ENCODE measurements at places on chromosomes 5 and 9.

DNA sequence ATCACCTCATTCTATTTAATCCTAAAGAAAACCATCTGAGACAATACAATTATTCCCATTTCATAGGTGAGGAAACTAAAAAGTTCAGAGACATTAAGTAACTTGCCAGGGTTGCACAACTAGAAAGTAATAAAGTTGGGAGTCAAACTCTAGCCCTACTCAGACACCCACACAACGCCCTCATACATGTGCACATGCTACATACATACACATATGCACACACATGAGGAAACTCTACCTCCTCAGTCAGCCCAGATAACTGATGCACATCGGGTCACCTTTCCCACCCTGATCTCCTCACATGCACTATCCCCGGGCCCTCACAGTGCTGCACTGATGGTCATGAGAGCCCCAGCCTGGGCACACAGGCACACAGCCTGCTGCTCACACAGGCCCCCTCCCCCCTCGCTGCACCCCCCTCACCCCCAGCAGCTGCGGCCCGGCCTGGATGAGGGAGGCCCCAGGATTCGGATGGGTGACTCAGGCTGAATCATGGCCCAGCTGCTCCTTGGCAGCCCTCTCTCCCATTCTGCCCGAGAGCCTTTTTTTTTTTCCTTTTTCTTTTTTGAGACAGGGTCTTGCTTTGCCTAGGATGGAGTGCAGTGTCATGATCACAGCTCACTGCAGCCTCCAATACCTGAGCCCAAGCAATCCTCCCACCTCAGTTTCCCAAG, 5.0 kb upstream of the GPRIN1 start:
- DNase-seq: no peak

DNA sequence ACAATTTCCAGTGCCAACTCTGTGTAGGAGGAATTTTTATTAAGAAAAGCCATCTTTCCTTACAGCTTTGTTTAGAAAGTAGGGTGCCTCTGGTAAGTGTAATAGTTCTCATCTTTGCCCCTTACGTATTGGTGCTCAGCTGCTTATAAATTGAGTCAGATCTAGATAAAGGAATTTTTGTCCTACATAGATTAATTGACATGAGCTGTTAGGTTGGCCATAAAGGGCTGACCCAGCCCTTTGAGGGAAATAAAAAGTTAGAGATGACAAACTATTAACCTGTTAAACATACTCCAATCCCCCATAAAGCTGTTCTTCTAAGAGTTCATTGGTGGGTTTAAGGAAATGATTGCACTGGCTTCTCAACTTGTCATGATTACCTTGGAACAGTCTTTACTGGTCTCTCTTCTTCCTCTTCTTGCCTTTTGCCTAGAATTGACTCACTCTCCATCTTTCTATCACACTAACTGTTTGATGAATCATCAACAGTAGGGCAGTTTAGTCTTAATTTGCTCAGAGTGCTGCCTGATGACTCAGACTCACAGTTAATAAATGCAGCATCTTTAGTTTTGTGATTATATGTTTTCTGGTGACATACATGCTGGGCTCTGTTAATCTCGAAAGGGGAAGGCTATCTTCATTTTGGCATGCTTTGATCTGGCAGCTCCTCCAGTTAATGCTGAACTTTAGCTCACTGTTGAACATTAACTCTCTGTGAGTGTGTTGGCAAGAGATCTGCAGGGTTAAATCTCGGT, 51.7 kb downstream of the ARHGAP26 start:
- DNase-seq: peak; percentile 94

- DNase-seq: no peak
These were observed 1829.9 kb downstream of the EFNA5 start for GRCh38 chr5:105840800-105841199.

DNA sequence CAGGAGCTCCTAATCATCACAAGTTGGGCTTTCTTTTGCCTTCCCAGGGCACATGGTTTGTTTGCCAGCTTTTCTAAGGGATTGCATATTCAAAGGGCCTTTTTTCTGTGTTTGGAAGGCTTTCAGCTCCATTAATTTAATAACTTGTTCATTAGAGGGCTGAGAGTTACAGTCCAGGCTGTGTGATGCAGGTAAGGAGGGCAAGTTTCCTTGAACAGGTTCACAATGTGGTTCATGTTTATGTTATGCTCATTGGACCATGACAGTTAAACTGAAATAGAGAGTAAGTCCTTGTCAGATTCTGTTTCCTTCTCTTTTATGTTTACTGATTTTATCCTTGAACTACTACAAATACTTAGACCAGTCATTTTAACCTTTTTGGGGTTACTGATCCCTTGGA, 174.4 kb downstream of the MARCHF11 start:
- no peak for DNase-seq

GRCh38 chr5:150510460-150511263, 2.7 kb downstream of the NDST1 start:
- no peak for DNase-seq

GRCh38 chr9:118640836-118641560, 728.2 kb downstream of the BRINP1 start:
- no peak for DNase-seq

GRCh38 chr5:110115503-110115902, 425.8 kb downstream of the MAN2A1 start:
- DNase-seq: no peak

DNA sequence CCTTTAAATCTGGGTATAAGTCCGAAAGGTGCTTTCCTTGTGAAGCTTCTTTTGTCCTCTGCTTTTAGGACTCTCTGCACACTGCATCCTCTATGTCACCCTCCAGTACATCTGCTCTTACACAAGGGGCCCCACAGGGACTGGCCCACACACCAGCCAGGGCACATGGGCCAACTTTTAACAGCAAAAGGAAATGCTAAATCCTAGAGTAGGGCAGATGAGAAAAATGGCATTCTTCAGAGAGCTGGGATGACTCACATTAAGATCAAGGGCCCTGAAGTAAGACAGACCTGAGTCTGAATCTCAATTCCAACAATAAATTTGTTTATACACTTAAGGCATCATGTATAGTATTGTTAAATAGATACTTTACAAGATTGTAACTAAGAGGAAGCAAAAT, 40.3 kb upstream of the CDKN2B start:
- no peak for DNase-seq

- DNase-seq: no peak
These were observed 25.5 kb downstream of the ASS1 start for GRCh38 chr9:130470269-130470668.

DNA sequence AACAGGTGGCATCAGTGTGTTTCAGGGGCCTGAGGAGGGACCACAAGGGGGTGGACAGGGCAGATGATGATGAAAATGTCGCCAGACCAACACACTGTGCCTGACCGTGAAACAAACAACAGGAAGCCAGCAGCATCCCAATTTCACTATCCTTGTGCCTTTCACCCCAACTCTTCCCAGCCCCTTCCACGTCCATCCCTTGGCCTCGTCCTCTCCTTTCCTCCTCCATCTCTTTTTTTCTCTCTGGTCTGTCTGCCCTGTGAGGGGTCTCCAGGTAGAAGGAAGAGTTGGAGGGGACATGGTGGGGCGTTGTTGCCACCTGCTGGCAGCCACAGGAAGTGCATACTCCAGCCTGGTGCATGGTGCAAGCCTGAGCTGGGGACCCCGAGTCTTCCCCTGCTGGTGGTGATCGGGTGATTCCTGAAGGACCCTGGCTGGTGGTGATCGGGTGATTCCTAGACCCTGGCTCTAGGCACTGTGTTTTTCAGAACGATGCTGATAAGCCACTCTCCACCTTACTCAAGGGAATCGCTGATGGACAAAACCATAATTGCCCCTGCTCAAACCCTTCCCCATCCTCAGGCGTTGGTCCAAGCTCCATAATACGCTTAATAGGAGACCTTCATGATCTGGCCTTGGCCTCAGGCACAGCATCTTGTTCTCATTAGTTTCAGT, 21.7 kb upstream of the NSD1 start:
- peak; percentile 30 for DNase-seq

DNA sequence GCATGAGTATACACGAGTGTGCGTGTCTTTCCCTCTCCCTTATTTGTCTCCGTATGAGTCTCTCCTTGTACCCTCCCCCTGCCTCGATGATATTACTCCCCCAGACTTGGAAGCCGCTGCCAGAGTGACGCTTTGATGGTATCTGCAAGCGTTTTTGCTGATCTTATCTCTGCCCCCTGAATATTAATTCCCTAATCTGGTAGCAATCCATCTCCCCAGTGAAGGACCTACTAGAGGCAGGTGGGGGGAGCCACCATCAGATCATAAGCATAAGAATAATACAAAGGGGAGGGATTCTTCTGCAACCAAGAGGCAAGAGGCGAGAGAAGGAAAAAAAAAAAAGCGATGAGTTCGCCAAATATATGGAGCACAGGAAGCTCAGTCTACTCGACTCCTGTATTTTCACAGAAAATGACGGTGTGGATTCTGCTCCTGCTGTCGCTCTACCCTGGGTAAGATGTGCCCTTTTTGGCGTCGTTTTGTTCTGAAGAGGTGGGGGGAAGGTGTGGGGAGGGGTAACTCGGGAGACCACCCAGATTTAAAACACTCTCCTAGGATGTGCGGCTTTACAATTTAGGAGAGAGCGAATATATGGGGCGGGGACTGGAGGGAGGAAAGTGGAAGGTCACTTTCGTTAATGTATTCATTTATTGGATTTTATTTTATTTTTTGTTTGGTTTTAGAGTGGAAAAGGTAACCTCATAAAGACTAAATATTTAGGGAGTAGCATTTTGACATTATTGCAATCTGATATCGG, at the start of gene GABRG2:
Gene GABRG2, plus strand, starts transcription at position 119 of the 757 bp plus-strand sequence. Its CDS starts 227 bp downstream, at position 346.
- no peak for DNase-seq

- DNase-seq: no peak
These were observed 239.7 kb downstream of the GADD45G start for GRCh38 chr9:89844535-89844934.

DNA sequence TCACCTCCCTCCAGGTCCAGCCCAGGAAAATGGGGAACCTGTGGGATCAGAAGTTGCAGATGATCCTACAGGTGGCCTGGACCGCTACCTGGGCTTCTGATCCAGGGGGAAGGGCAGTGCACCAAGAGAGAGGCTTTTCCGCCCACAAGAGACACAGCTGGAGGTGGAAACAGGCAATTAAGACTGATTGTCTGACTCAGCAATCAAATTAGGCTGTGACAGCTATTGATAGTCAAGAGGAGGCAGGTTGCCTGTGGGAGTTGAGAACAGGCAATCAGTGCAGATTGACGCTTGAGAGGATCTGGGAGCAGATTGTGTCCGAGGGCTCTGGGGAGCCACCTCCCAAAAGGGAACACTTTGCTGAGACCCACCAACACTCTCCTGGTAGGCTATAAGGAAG, 71.1 kb upstream of the SLC44A1 start:
- no peak for DNase-seq

GRCh38 chr5:74251141-74252035, 389.1 kb downstream of the ENC1 start:
- peak; percentile 80 for DNase-seq

DNA sequence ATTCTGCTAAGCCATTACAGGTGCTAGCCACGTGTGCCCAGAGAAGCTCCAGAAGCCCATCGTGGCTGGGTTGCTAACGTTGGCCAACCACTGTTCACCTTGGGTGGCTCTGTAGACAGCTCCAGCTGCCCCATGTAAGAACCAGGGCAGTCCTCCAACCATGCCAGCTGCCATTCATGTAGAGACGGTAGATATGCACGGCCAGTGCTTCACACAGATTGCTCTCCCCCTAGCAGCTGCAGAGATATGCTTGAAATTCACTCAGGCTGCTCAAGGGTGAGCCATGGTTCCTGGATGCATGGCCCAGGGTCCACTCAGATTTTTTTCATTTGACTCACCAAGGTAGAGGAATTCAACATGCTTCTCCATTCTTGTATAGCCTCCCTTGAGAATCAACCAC, 31.0 kb downstream of the GADD45G start:
- no peak for DNase-seq

DNA sequence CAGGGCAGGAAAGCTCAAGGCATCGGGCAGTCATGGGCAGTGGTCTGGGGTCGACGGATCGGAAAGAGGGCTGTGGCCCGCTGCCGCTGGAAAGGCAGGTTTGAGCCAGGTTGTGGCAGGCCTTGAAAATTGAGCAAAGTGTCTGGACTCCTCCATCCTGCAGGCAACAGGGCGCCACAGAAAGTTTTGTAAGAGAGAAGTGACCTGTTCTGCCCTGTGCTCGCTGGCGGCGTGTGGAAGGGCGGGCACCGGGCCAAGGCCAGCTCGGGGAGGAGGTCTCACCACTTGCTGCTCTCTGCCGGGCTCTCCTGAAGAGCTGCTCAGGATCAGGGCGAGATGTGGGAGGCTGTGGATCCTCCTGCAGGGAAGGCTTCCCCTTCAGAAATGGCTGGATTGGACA, 41.4 kb upstream of the FAT2 start:
- no peak for DNase-seq

DNA sequence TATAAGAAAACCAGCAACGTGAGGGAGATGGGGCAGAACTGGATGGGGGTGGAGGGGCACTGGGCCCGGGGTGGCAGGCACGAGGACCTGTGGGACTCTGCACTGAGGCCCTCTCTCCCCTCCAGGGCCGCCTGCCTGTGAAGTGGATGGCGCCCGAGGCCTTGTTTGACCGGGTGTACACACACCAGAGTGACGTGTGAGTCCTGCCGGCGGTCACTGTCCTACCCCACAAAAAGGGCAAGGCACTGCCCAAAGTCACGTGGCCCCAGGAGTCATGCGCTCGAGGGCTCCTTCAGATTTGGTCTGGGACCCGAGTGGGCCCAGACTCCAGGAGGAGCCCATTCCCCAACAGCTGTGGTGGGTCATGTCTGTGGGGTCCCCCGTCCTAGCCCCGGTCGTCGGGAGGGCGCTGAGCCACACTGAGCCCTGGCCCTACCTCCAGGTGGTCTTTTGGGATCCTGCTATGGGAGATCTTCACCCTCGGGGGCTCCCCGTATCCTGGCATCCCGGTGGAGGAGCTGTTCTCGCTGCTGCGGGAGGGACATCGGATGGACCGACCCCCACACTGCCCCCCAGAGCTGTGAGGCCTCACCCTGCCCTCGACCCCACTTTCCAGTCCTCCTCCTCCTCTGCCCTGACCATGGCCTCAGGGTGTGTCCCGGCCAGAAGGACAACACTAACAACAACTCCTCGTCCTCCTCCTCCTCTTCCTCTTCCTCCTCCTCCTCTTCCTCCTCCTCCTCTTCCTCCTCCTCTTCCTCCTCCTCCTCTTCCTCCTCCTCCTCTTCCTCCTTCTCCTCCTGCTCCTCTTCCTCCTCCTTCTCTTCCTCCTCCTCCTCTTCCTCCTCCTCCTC, 9.7 kb downstream of the FGFR4 start:
- no peak for DNase-seq

DNA sequence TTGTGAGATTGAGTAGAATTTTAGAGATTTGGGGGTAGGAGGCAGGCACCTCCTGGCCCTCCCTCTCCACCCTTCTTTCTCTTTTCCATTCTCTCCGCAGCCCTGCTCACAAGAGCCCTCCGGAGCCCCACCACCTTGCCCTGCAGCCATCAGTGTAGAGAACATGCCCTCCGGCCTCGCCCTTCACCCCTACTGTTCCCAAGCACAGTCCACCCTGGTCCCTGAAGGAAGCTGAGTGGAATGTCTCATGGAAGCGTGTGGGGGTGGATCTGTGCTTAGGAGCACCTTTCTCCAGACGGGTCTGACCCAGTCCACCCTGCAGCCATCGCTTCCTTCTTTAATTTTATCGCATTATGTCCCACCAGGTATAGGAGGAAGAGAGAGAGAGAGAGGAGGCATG, 267.1 kb downstream of the NSG2 start:
- no peak for DNase-seq

GRCh38 chr9:15942831-15943424, 390.1 kb downstream of the CCDC171 start:
- DNase-seq: no peak

- no peak for DNase-seq
These were observed 642 bp upstream of the ITGA1 start for GRCh38 chr5:52786949-52787599.
